Stimulated activated CD8-positive, alpha-beta memory T cell treated with anti-CD3 and anti-CD28 coated beads, Interleukin-4, amount 100 ng/mL, for 48 hours (primary cell): ENCODE measurements at places on chromosomes 16 and 17.

- no peak for DNase-seq
Measured at GRCh38 chr17:3222505-3222904, 15.0 kb downstream of the OR1A1 start.

DNA sequence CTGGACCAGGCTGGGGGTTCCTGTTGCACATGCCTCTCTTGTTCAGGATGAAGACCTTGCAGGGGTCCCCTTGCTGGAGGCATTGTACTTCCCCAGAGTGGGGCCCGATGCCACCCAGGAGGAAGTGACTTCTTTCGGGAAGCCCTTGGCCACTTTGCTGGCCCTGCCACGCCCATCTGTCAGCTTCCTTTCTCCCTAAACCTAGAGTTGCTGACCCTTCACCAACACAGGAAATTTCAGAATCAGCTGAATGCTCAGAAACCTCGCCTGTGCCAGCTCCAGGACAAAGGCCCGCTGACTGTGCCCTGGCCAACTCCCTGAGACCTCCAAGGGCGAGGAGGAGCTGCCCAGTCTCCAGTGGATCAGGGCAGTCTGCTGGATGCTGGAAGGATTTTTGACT, 26.7 kb downstream of the WNT9B start:
- DNase-seq = no peak

DNA sequence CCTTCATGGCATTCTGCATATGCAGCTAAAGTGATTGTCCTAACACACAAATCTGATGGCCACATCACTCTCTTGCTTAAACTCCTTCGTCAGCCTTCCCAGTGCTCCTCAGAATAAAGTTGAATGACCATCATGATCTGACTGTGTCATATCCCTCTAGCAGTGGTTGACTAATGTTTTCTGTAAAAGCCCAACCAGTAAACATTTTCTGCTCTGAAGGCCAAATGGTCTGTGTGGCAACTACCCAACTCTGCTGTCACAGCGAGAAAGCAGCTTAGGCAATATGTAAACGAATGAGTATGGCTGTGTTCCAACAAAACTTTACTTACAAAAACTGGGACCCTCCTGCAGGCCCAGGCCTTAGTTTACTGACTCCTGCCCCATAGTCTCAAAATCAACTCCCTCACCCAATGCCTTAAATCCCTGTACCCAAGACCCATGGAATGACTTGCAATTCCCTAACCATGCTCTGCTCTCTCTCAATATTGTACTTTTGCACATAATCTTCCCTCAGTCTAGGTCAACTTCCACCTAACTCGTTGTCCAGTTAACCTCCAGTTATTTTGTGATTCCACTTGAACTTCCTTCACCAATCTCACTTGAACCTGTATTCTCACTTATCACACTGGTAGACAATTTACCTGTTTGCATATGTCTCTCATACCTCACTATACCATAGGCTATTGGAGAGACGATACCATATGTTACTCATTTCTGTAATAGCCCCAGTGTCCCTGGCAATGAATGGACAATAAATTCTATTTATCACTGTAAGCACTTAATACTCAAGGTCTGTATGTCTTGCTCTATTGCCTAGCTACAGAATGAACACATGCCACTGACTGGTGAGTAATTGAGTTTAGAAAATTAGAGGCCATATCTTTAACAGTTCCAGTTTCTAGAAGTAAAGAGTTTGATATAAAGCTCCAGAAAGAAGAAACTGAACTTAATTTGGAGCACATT, 29.1 kb downstream of the TMEM100 start:
- no peak for DNase-seq

DNA sequence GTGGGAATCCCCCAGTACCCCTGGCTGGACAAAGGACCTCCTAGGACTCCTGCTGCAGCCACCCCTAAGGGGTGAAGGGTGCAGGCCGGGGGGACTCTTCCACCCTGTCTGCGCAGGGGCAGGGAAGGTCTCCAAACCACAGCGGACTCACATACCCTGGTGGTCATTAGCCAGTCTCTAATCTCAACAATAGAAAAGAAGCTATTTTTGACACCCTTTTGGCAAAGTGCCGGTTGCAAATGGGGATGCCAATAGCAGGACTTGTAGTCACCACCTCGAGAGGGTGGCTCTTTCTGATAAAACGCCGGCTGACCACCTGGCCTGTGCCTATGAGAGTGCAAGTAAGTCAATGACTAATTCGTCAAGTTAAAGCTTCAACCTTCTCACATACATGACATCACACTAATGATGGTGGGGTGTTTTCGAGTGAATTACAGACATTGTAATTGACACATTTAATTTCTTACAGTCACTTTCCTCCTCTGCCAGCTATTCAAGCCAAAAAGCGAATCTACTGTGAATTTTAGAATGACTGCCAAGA, 23.1 kb upstream of the DNAH17 start:
- no peak for DNase-seq

DNA sequence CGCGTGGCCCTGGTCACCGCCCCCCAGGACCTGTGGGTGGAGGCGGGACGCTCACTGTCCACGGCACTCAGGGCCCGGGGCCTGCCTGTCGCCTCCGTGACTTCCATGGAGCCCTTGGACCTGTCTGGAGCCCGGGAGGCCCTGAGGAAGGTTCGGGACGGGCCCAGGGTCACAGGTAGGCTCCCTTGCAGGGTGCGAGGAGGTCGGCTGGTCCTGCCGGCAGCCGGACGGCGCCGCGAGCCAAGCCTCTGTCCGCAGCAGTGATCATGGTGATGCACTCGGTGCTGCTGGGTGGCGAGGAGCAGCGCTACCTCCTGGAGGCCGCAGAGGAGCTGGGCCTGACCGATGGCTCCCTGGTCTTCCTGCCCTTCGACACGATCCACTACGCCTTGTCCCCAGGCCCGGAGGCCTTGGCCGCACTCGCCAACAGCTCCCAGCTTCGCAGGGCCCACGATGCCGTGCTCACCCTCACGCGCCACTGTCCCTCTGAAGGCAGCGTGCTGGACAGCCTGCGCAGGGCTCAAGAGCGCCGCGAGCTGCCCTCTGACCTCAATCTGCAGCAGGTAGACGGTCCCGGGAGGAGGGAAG, 1.3 kb downstream of the GUCY2D start:
- no peak for DNase-seq
